Kidney epithelial cell (primary cell): ENCODE measurements at places on chromosomes 12 and 14.

- DNase-seq = no peak
Observed at GRCh38 chr14:81829447-81829846, 295.8 kb upstream of the SEL1L start.

DNA sequence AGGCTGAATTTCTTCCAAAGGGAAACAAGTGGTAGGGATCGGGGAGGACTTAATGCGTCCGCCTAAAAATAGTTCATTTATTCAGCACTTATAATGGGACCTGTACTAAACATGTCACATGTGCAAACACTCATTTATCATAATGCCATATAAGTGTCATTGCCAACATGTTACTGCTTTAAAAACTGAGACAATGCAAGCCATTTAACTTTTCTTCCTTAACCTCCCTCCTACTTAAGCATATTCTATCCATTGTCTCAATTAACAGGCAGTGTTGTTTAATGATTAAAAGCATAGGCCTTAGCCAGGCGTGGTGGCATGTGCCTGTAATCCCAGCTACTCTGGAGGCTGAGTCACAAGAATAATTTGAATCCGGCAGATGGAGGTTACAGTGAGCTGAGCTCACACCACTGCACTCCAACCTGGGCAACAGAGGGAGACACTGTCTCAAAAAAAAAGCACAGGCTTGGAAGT is 13.5 kb upstream of the SCFD1 start:
- DNase-seq = peak; percentile 55

GRCh38 chr12:54352022-54352531 is 12.2 kb downstream of the GPR84 start:
- peak; percentile 31 for DNase-seq

- DNase-seq = peak; percentile 18
Observed at GRCh38 chr12:23949348-23950209, at the start of gene SOX5. TSS of gene SOX5 (minus strand) at chr12:23949670. CDS start at chr12:23949601, 69 bp downstream.

DNA sequence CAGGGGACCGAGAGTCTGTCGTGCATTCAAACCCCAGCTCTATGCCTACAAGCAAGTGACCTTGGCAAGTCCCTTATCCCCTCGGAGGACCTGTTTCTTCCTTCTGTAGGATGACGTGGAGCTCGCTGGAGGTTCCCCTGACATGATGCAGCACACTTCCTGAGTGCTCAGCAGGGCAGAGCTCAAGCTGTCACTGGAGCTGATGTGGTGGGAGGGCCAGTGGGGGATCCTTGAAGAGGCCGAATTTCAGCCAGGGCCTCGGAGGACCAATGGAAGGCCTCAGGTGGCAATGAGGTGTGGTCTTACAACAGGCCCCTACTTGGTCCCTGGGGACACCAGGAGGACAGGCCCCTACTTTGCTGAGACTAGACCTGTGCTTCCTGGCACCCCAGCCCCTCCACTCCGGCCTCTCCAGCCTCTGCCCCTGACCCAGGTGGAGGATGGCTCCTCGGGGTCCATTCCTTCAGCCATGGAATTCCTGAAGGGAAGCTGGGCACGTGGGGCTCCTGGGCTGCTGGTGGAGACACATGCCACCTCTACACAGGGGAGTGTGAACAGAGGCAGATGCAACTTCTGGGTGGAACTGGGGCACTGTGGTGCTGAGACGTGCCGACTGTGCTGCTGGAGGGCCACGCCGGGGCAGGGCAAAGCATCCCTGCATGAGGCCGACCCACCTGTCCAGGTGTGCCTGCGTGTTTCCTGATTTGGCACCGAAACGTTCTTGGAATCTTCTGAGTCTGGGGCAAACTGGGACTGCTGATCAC is 18.7 kb upstream of the KIF26A start:
- no peak for DNase-seq

DNA sequence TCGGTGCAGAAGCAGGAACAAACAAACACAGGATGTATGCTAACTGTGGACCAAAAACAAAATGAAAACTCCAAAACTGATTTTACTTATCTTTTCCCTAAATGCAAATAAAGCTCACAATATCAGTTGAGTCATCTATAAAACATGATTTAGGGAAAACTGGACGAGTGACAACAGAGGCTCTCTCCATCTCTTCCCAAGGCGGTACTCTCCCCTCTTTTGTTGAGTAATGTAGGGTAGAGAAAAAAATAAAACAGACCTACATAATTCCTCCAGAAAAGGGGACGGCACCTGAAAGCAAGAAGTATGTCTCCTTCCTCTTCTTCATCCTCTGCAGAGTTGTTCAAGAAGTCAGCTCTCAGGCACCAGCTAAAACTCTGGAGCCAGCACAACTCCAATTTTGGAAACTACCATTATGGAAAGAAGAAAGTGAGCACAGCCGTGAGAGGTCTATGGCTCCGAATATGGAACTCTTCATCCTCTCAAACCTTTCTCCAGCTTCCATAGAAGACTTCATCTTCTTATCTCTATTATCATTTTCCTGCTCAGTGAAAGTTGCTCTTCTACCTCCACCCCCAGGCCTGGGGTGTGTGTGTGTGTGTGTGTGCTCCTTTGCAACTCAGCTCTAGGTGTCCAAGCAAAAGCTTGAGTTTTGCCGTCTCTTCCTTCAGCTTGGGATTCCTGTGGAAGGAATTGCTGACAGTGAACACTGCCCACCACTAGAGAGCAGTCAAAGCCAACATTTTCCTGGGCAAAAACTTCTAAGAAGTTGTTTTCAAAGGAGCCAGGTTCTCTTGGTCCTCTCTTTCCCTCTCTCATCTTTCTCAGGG is 155.4 kb downstream of the DIO2 start:
- peak; percentile 5 for DNase-seq

GRCh38 chr12:51465491-51465890 is 40.9 kb downstream of the SLC4A8 start:
- no peak for DNase-seq

DNA sequence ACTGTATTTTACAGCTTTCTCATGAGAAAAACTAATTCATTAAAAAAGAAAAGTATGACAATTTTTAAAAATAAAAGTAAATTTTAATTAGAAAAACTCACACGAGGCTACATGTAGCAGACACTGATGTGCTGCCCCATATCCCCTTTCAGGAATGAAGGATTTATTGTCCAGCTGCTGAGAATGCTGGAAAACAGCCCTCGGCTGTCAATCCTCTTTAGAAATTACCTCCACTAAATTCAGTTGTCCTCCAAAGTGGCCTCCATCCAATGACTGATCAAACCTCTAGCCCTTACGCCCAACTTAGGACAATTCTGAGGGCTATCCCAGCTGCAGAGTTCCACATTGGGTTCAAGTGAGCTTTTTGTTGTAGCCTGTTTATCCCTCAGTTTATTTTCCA is 29.8 kb upstream of the AP4S1 start:
- no peak for DNase-seq

- DNase-seq = no peak
Observed at GRCh38 chr14:38083039-38083438, 124.7 kb upstream of the SSTR1 start.

DNA sequence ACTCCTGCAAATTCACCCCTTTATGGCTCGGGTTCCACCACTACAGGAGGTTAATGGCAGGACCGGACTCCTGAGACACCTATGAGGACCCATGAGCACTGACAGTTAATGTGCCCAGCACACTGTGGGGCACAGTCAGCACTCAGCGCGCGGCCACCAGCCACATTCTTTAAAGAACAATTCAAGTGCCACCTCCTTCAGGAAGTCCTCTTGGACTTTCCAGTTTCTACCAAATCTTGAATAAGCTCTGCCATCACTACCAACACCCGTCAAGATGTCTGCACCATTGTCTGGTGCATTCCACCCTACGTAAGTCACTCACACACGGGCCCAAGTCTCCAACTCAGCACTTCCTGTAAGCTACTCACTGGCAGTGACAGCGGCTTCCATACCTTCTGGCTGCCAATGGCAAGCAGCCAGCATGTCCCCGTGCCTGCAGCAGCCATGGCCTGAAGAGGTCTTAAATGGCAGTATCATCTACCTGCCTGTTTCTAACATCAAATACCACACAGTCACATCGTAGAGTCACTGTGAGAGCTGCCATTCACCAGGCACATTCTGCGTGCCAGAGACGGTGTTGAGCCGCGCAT is 48.5 kb downstream of the CDC42BPB start:
- DNase-seq = no peak

GRCh38 chr12:29264424-29264823 is 115.3 kb downstream of the FAR2 start:
- DNase-seq = no peak

DNA sequence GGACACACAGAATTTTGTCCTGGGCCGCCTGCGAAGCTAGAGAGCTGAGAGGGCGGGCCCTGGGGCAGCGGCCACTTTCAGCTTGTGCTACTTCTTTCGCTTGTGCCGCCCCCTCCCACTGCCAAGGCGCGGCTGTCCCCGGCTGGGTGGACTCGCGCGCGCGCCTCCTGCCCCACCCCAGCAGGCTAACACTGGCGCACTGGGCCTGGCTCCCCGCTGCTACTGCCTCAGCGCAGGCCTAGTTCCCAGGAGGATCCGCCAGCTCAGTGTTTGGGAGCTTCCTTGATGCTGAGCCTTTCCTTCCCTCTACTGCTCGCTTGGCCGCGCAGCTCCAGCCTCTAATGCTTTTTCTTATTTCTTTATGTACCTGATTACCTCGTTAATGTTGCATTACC is 27.4 kb upstream of the METAP2 start:
- no peak for DNase-seq

- DNase-seq = no peak
Observed at GRCh38 chr12:65537978-65538377, 259.5 kb downstream of the MSRB3 start.

- DNase-seq = no peak
Observed at GRCh38 chr14:32808644-32809043, 130.0 kb upstream of the NPAS3 start.

GRCh38 chr12:57151741-57152630 is 4.6 kb upstream of the LRP1-AS start:
- no peak for DNase-seq

DNA sequence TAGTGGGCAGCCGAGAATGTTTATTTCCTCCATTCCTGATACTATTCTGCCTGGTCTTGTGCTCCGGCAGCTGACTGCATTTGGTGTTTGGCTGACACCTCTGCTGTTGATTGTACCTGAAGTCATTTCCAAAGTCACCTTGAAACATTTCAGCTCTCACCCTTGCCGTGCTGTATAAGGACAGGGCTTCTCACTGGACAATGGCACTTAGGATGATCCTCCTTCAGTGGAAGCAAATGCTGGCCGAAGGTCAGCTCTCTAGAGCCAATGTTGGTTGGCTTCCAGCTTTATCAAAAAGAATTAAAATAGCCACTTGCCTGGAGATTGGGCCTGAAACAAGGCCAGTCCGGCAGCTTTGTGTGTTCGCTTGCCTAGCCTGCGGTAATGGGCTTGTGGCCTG is 44.0 kb downstream of the ACACB start:
- no peak for DNase-seq

DNA sequence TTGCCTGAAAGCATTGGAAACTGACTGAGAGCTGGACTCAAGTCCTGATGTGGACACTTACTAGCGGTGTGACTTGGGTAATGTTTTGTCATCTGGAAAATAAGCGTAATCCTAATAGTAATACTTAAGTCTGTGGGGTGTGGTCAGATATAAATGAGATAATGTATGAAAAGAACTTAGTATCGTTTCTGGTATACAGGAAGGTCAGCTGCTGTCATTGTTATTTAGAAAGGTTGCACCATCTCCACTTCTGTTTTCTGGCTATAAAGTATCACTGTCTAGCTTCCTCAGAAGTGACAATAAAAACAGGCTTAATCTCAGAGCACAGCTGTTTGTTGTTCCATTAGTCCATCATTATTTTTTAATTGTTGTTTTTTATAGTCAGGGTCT is 34.1 kb upstream of the TUBA1C start:
- DNase-seq = no peak

- DNase-seq = no peak
Observed at GRCh38 chr14:92400579-92401444, 77.8 kb downstream of the SLC24A4 start.

- no peak for DNase-seq
Observed at GRCh38 chr12:51847643-51848325, 734 bp downstream of the FIGNL2 start.

DNA sequence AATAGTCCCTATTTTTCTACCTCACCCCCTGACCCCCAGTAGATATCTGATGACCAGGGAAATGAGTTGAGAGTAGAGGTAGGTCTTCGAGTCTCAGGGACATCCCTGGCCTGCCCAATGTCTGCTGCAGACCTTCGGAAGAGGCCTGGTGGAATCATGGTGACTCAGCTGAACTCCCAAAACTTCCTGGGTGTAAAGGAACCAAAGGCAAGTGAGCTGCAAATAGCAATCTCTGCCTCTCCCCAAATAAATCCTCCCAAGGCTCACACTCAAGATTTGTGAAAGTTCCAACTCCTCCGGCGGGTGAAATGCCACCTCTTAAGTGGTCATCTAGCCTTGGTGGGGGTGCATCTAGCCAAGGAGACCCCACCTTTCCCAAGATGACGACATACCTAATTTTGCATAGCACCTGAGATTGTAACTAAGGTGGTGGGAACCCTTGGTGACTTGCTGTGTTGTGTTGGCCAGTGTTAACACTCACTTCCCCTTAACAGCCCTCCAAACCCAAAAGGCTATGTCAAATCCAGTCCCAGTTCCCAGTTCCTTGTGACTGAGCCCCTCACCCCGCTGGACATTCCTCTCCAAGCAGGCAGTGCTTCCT is 6.3 kb downstream of the ZFP36L1 start:
- no peak for DNase-seq

- no peak for DNase-seq
Observed at GRCh38 chr14:103651585-103651984, 22.6 kb downstream of the KLC1 start.

DNA sequence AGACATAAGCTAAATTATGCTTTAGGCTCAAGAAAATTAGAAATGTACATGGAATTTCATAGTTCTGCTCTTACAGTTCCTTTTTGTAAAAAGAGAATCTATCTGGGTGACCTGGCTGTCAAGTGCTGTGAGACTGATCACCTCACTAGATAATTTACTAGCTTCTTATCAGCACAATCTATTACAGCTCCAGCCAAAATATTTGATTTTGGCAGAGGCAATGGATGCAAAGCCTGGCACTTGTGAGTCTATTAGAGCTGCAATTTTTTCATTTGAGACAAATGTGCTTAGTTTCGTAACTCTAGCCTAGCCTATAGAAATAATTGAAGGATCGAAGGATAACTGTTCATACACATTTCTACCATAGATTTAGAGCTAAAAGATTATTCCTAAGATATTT is 927.5 kb downstream of the SLC6A15 start:
- DNase-seq = no peak

DNA sequence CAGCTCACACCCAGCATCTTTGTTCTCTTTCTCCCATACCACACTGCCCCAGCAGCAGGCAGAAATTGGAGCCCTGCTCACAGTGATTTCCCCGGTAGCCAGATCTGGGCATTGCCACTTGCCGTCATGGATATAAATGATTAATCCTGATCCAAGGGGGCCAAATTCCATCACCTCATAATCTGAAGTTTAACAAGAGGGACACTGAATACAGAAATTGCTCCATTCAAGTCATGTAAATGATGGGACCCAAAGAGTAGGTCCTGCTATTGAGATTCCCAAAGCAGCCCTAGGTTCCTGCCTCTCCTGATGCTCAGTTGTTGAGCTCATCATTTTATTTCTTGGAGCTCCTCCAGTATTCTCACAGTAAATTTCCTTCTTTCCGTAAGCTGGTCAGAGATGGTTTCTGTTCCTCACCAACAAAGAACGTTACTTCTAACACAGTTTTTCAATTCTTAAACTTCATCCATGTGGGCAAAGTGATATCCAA is 11.7 kb downstream of the ITPR2 start:
- no peak for DNase-seq

- DNase-seq = no peak
Observed at GRCh38 chr14:74638966-74639365, 26.9 kb upstream of the LTBP2 start.

- no peak for DNase-seq
Observed at GRCh38 chr14:92154283-92154942, 32.6 kb downstream of the CPSF2 start.

GRCh38 chr12:47316609-47317049 is 236.9 kb upstream of the AMIGO2 start:
- no peak for DNase-seq

GRCh38 chr12:124771462-124772288 is 92.0 kb downstream of the SCARB1 start:
- no peak for DNase-seq
